ENCODE measurements at places on chromosomes 4 and X. TPM values are rescaled to one million over a fixed set of nuclear protein-coding genes. Genes with fewer than 3 reads are reported as not detected.

Gene ARHGAP36
- not detected for total RNA-seq

Gene GLRA2
- total RNA-seq = not detected

Gene HOPX
- 33.6 TPM for total RNA-seq

Gene SLC9A6
- total RNA-seq = 15.0 TPM

Gene F8
- total RNA-seq = 1.0 TPM

Gene CCNA2
- total RNA-seq = 138 TPM

Gene PDE6B
- 2.5 TPM for total RNA-seq

Gene TLR10
- total RNA-seq = not detected

Gene IL2
- total RNA-seq = not detected

Gene PAGE2
- not detected for total RNA-seq

Gene DMD
- 1.8 TPM for total RNA-seq

Gene FSTL5
- not detected for total RNA-seq

Gene OPRPN
- total RNA-seq = not detected

Gene ARHGEF38
- total RNA-seq = not detected

Measured in bronchus fibroblast of lung (primary cell).